ENCODE measurements at places on chromosomes 2 and 18.

GRCh38 chr2:41933046-41933420, 114.8 kb upstream of the PKDCC start:
- no peak for DNase-seq

- DNase-seq: no peak
These were observed 9.2 kb downstream of the LRRFIP1 start for GRCh38 chr2:237636578-237636977.

DNA sequence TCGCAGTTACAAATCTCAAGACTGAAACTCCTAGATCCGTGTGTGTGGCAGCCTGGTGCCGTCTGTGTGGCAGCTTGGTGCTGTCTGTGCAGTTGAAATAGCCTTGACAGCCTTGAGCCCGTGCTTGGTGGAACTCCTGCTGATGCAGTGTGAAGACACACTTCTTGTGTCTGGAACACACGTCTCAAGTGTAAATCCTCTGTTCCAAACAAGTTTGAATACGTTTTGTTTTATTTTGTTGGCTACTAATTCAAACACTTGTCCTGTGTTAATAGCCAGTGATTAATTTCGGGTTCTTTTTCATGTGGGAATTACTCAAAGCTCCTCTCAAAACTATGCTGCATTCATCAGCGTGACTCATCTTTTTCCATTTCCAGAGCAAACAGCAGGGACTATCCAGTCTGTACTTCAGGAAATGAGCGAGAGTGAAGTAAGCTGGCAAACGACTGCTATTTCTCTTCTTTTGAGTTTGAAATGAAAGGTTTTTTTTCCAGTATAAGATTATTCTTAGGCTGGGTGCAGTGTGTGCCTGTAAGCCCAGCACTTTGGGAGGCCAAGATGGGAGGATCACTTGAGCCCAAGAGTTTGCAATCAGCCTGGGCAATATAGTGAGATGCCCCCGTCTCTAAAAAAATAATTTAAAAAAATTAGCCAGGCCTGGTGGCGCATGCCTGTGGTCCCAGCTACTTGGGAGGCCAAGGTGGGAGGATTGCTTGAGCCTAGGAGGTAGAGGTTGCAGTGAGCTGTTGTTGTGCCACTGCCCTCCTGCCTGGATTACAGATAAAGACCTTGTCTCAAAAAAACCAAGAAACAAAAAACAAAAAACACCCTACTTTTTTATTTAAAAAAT, 152.9 kb downstream of the SPP2 start:
- DNase-seq: no peak

DNA sequence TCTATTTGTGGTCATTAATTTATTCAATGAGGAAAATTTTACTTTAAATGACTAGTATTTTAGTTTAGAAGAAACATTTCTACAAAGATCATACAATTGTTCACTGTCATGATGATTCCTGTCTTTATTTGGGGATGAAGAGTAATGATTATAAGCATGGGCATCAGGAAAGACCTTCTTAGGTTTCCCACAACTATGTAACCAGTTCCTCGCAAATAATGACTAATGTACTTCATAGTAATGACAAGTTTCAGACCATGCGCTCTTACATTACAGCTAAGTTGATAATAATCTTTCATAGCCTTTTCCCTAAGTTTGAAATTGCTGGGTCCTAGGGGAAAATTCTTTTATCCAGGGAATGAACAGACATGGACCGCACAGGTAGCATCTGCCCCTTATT, 90.5 kb downstream of the MYO5B start:
- no peak for DNase-seq

- DNase-seq: no peak
These were observed 33.1 kb downstream of the MARCO start for GRCh38 chr2:118975133-118975532.

GRCh38 chr18:44568986-44569385, 111.7 kb upstream of the SETBP1 start:
- DNase-seq: no peak
